ENCODE measurements at places on chromosomes 3 and 15.

DNA sequence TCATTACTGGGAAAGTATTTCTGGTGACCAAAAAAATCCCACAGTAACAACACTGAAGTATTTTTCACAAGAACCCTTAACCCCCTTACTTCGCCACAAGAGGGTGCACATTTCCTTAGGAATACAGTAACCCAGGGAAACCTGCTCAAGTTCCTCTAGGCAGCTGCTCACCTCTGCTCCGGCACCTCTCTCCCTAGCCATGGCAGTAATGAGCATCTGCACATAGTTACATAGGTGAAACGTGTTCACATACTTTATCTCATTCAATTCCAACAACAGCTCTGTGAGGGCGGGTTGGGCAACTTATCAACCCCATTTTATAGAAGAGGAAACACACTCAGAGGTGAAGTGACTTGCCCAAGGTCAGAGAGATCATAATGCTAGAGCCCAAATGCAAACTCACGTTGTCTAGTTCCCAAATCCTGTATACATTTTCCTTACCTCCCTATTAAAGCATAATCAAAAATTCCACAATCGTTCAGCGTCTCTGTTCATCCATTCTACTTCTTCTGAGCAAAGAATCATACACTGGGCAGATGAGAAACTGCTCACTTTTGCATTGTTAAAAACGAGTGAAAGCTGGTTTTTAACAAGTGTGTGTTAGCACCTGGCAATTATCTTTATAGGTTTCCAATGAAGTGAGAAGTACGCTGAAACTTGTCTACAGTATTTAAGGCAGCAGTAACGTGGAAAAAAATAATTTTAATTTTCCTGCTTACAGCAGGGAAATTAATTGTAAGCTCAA, 90.7 kb downstream of the IGF2BP2 start:
- DNase-seq: no peak

DNA sequence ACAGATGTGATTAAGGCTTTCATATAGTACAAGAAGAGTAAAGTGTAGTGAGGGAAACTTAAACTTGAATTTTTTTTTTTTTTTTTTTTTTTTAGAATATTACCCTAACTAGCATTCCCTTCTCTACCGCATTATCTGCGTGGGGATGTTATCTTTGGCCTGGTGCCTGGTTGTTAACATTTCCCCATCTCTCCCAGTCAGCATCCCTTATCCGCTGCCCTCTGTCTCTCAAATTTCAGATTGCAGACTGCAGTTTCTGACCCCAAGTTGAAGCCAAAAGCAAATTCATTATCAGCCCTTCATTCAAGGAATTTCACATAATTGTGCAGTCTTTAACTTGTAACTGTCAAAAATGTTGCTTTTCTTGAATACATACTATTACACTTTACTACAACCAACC, 353.0 kb downstream of the PLOD2 start:
- DNase-seq: no peak

- no peak for DNase-seq
Measured at GRCh38 chr15:95923792-95924191, 406.7 kb upstream of the NR2F2 start.

GRCh38 chr3:58270485-58270884, 32.9 kb downstream of the ABHD6 start:
- DNase-seq: no peak

DNA sequence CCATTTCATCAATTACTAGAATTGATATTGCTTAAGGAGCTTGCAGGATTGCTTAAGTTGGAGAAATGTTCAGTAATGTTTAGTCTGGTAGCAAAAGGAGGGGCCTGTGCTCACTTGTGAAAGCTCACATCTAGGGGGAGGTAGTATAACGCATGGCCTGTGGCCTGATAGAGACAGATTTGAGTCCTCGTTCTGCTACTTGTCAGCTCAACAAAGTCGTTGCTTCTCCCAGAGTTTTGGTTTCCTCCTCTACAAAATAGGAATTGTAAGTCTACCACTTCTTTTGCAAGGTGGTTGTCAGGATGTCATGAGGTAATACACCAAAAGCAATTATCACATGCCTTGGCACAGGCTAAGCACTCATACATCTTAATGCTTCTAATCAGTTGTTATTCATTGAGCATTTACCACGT, 1.3 kb downstream of the ST3GAL6 start:
- no peak for DNase-seq

- no peak for DNase-seq
Measured at GRCh38 chr3:195573611-195574496, 9.9 kb downstream of the APOD start.

DNA sequence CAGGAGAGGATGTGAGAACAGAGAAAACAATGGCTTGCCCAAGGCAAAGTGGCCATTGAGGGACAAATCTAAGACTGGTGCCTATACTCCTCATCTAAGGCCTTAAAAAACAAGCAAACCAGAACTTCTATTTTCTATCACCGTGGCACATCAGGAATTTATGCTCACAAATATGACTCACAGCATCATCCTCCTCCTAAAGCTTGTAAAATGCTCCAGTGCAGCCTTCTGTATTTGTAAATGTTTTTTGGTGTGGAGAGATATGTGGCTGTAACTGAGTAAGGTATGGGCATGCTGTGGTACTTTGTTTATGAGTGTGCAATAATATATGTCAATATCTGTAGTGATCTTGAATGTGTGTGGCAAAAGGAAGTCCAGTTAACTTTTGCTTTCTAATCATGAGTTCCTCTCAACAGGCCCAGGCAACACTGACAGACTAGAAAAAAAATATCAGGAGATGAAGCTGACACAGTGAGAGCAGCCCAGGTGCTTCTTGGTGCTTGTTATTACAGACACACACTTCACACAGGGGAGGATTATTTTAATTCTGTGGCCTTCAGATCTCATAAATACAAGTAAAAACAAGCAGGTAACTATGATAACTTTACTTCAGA, 60.3 kb downstream of the CTNNB1 start:
- DNase-seq: no peak

- no peak for DNase-seq
Measured at GRCh38 chr3:178127221-178127620, 409.0 kb upstream of the KCNMB2 start.

- no peak for DNase-seq
Measured at GRCh38 chr3:30156586-30157498, 449.6 kb upstream of the TGFBR2 start.

GRCh38 chr3:126129398-126129891, 45.5 kb upstream of the SLC41A3 start:
- DNase-seq: peak; percentile 0

GRCh38 chr3:114411811-114412803, 118.3 kb downstream of the TIGIT start:
- DNase-seq: no peak

- no peak for DNase-seq
Measured at GRCh38 chr15:41777421-41777973, 3.2 kb downstream of the MAPKBP1 start.

DNA sequence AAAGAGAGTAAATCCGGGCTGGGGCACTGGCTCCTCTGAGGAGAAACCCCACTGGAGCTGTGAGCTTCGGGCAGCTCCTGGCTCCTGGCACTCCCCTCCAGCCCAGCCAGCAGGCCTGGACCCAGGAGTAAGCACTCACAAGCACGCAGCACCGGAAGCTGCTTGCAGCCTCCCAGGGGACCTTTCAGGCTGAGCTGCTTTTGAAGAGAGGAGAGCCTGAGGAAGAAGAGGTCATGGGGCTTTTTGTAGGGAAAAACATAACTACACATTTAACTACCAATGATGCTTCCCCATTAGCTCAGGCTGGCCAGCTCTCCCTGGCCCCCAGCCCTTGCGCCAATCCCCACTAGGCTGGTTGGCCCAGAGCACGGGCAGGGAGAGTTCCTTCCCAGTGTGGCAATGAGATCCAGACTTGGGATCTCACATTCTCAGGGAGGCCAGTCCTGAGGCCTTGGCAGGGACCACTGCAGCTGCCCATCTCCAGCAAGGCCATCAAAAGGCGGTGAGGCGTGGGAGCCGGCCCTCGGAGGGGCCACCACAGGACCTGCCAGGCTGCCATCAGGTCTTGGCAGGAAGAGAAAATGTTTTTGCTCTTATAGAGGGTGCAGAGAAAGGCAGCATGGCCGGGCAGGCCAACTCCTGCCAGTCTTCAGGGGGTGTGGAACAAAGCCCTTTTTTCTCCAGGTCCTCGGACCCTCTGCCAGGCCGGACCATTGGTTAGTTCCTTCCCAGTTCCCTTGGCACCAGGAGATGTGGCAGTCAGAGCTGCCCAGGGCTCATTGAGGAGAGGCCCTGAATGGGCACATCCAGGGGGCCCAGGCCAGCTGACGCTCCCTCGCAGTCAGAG, 41.5 kb upstream of the MFGE8 start:
- DNase-seq: peak; percentile 62

GRCh38 chr15:52466134-52466701, 62.5 kb downstream of the MYO5A start:
- DNase-seq: no peak

DNA sequence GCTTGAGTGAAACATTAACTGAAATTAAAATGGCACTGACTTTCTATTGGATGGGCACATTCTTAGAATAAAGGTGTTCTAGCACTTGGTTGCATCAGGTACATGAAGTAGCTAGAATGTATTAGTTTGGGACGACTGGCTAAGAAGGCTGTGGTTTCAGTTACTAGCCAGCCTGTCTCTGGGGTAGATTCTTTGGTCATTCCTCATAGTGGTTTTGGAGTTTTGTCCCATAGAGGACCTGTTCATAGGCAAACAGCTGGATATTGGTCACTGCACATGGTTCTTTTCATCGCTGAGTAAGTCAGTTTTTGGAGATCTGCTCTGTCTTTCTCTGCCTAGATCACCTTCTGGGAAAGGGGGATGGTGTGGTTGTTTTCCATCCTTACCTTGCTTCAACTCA, 55.3 kb downstream of the ADAMTSL3 start:
- DNase-seq: no peak

DNA sequence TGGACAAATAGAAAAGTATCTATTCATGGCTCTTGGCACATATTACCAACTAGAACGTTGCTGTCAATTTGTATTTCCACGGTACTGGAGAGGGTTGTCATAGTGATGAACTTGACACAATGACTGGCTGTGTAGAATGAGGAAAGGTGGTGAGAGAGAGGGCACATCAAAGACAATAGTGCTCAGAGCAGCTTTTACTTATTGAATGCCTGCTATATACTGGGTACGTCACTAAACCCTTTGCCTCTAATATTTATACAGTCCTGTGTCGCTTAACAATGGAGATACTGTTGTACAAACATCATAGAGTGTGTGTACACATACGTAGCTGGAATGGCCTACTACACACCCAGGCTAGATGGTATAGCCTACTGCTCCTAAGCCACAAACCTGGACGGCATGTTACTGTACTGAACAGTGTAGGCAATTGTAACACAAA, 8.3 kb downstream of the TMPRSS7 start:
- no peak for DNase-seq

- DNase-seq: no peak
Measured at GRCh38 chr15:88986949-88987590, 73.9 kb upstream of the MFGE8 start.

DNA sequence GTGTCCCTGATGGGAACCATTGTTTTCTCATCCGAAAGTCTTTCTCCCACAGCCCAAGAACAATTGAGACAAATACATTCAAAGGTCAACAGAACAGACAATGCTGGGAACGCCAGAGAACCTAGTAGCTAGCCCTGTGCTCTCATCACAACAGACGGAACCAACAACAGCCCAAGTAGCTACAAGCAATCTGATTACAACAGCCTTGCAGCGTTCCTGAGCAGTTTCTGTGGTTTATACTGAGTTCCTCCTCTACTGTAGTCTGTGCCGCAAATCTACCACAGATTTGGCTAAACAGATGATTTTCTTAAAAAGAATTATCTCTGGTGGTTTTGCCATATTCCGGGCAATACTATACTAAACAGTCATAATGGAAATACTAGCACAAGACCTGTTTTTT, 435.6 kb downstream of the MECOM start:
- DNase-seq: no peak

Data from glutamatergic neuron (in vitro differentiated cells).